ENCODE measurements at places on chromosomes 7 and 10.

GRCh38 chr7:50656141-50656895 lies 91.1 kb upstream of the DDC start:
- no peak for DNase-seq

GRCh38 chr7:6256677-6257535 lies 15.5 kb downstream of the CYTH3 start:
- no peak for DNase-seq

- no peak for DNase-seq
Observed at GRCh38 chr10:34773636-34774630, 41.2 kb downstream of the PARD3 start.

- DNase-seq, result no peak
Observed at GRCh38 chr7:145951566-145951965, 165.0 kb upstream of the CNTNAP2 start.

- no peak for DNase-seq
Observed at GRCh38 chr10:34223658-34224057, 591.4 kb downstream of the PARD3 start.

DNA sequence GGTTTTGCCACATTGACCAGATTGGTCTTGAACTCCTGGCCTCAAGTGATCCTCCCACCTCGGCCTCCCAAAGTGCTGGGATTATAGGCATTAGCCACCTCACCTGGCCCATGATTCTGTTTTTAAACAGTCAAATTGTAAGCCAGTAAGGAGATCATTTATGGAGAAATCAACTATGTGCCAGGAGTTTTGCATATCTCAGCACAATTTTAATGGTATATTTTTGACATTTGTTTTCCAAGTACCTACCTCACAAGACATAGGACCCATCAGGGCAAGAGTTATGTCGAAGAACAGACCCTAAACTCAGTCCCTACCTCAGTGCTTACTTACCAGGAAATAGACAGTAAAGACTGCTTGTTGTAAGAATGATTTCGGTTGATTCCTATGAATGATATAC lies 173.3 kb upstream of the TNS3 start:
- no peak for DNase-seq

- no peak for DNase-seq
Observed at GRCh38 chr7:98105942-98106544, 619 bp upstream of the LMTK2 start.

GRCh38 chr10:78759456-78760120 lies 309.2 kb upstream of the ZMIZ1 start:
- no peak for DNase-seq

GRCh38 chr7:5596046-5596895 lies 172.6 kb upstream of the TNRC18 start:
- peak; percentile 85 for DNase-seq

GRCh38 chr10:68734349-68734748 lies 13.3 kb downstream of the CCAR1 start:
- DNase-seq, result no peak
